ENCODE measurements at places on chromosomes 1 and 21. TPM values are rescaled to one million over a fixed set of nuclear protein-coding genes. Genes with fewer than 3 reads are reported as not detected.

The MEGF6 gene
- total RNA-seq = 1.7 TPM

GRCh38 chr21:35619184-35619583, 441.1 kb downstream of the SETD4 start:
- DNase-seq = no peak
- peaks cover 13% of the 10 kb centered on the region for H3K4me1 ChIP-seq
- H3K36me3 ChIP-seq = no peaks in the 10 kb centered on the region
- peaks cover 25% of the 10 kb centered on the region for H3K27me3 ChIP-seq
- H3K27ac ChIP-seq = no peak overlapping the region
- no peak overlapping the region for H3K4me3 ChIP-seq

The DPT gene
- total RNA-seq = not detected

GRCh38 chr1:150543500-150544143, 5.6 kb upstream of the ADAMTSL4 start:
- no peak overlapping the region for H3K4me3 ChIP-seq
- peaks cover 15% of the 10 kb centered on the region for H3K27me3 ChIP-seq
- DNase-seq = no peak
- H3K4me1 ChIP-seq = peaks cover 6% of the 10 kb centered on the region
- H3K36me3 ChIP-seq = no peaks in the 10 kb centered on the region

DNA sequence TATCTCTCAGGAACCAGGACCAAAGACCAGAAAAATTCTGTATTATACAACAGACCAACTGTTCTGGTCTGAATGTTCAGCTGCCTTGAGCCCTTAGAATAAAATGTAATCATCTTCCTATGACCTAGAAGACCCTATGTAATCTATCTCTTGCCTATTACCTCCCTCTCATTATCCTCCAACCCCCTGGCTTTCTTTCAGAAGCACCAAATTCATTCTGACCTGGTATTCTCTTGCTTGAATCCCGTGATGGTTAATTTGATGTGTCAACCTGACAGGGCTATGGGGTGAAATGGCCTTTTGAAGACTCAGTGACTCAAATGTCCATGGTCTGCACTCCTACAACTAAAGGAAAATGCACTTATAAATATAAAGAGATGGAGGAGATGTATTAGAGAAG, 21.8 kb upstream of the FBXO28 start:
- H3K27ac ChIP-seq = no peak overlapping the region
- H3K4me3 ChIP-seq = no peak overlapping the region
- H3K36me3 ChIP-seq = no peaks in the 10 kb centered on the region
- no peaks in the 10 kb centered on the region for H3K4me1 ChIP-seq
- DNase-seq = no peak

DNA sequence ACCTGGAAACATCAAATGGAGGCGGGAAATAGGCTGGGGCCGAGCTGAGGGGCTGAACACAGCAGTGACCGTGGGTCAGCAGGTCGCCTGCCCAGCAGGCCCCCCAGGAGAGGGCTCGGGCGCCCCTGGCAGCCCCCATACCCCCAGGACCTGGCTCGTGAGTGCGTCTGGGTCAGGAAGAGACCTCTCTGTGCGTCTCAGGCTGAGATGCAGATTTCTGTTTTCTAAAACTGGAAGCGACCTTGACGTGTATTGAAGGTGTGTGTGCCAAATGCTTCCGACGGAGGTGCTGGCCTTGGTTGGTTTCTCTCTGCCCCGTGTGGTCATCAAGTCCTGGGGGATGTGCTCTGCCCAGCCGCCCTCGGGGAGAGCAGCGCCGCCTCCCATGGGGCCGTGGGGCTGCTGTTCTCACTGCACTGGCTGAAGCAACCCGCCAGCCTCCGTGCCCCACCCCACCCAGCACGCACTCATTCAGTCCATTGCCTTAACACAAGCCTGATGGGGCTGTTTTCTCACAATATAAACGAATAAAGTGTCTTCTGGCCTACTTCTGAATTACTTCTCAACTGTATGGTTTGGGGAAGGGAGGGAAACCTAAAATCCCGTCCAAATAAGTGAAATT, 7.4 kb downstream of the PEX10 start:
- H3K27me3 ChIP-seq = no peaks in the 10 kb centered on the region
- H3K4me1 ChIP-seq = no peaks in the 10 kb centered on the region
- no peak for DNase-seq
- no peak overlapping the region for H3K27ac ChIP-seq
- H3K4me3 ChIP-seq = no peak overlapping the region

Data from activated T-helper 2 cell treated with anti-CD3 and anti-CD28 coated beads, Interferon-gamma antibody, Interleukin-2, Interleukin-4, amounts not matched to agents 10 μg/mL and 5 μg/mL and 100 μg/mL, durations not matched to agents 14 hours and 24 hours and 36 hours (primary cell).